T-helper 2 cell treated with Interferon-gamma antibody and Interleukin-4, amounts not matched to agents 5 μg/mL and 100 μg/mL, for 36 hours (primary cell): ENCODE measurements at places on chromosomes 12 and 14.
A peak's percentile ranks its signal among the peaks of the same experiment; 100 is the strongest.

DNA sequence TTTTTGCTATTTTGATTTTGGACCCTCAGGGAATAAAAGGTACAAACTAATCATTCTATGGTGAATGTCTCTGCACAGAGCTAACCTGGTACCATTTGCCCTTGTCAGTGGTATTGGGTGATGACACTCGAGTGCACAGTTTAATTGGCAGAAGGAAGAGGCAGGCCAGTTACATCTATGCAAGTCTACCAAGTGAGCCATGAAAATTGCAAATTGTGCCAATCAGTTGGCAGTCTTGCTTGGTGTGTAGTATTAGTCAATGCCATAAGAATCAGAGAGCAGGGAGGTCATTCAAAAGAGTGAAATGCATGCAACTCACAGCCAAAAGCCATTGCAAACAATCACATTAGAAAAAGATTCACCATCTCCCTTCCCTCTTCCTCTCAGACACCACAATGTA lies 479.6 kb downstream of the ADAMTS20 start:
- DNase-seq: no peak

- no peak for DNase-seq
Observed at GRCh38 chr12:86723326-86723725, 467.1 kb upstream of the MGAT4C start.

DNA sequence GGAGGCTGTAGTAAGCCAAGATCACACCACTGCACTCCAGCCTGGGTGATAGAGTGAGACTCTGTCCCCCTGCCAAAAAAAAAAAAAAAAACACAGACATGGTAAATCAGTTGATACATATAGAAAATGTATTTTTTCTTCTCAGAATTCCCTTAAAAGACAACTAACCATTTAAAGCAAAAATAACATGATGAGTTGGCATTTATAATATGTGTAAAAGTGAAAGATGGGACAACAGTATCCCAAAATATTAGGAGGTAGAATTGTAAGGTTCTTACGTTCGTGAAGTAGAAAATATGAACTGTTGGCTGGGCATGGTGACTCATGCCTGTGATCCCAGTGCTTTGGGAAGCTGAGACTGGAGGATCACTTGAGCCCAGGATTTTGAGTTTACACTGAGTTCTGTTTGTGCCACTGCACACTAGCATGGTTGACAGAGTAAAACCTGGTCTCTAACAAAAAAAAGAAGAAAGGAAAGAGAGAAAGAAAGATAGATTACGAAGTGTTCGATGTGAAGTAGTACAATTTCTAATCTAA lies 296.7 kb downstream of the FBXL14 start:
- no peak for DNase-seq

- peak; percentile 9 for DNase-seq
Observed at GRCh38 chr14:90276646-90277367, 20.5 kb downstream of the PSMC1 start.

DNA sequence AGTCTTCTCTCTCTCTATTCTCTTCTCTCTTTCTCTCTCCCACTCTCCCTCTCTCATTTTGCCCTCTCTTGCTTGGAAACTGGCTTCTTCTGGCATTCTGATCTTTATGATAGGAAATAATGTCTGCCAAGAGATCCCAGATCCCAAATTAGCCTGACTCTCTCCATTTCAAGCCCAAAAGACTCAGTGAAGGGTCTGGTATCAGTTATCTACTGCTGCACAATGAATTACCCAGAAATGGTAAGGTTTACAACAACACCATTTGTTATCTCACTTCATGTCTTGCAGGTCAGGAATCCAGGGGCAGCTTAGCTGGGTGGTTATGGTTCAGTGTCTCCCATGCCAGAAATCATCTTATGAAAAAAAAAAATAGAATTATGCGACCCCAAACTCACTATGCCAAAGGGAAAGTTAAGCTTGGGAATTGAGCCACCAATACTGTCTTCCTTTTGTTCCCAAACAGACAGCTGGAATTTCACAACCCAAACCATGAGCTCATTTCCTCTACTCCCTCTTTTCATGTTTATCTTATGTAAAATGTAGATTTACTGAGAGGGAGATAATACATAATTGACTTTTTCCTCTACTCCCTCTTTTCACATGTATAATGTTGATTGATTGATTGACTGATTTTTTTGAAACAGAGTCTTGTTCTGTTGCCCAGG lies 67.8 kb upstream of the FICD start:
- no peak for DNase-seq

GRCh38 chr12:121580959-121581685 lies at the start of gene KDM2B:
Gene KDM2B, minus strand, starts transcription at chr12:121581023. Its CDS starts 112 bp downstream, at chr12:121580911.
- peak; percentile 17 for DNase-seq

DNA sequence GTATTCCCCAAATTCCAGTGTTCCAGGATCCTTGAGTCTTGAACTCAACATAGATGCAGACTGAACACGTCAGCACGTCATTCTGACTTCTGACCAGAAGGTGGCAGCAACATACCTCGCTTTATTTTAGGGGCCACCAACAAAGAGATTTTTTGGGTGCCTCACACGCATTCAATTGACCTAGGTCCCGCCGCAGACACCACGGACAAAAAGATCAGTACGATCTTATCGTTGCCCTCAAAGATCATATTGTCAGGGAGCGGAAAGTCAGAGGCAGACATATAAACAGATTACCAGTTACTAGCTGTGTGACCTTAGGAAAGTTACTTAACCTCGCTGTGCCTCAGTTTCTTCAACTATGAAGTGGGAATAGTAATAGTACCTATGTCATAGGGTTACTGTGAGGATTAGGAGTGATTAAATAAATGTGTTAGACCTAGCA lies 6.5 kb upstream of the PRPH start:
- DNase-seq: peak; percentile 58

- DNase-seq: no peak
Observed at GRCh38 chr14:55772486-55772885, 192.5 kb downstream of the KTN1 start.

DNA sequence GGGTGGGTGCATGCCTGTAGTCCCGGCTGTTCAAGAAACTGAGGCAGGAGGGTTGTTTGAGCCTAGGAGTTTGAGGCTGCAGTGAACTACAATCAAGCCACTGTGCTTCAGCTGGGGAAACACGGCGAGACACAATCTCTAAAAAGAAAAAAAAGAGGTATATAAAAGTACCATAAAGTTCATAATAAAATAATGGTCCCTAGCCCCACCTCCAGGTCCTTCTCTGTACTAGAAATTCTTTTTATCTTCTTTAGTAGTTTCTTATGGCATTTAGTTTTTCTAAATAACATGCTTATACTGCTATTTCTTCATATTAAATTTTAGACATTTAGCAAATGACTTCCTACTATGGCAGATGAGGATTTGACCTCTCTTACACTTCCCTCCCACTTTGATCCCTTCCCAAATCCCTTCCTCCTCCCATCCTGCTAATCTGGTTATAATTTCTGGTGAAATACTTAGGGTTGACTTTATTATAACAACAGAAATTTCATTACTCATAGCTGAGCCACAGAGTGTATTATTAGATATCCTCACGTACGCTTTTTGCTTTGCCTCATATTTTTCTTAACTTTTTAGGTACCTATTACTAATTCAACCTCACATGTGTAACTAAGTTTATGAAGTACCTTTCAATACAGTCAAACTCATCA lies 94.7 kb downstream of the SLC41A2 start:
- DNase-seq: no peak
